ENCODE measurements at places on chromosomes 3 and 15.
A peak's percentile ranks its signal among the peaks of the same experiment; 100 is the strongest.

DNA sequence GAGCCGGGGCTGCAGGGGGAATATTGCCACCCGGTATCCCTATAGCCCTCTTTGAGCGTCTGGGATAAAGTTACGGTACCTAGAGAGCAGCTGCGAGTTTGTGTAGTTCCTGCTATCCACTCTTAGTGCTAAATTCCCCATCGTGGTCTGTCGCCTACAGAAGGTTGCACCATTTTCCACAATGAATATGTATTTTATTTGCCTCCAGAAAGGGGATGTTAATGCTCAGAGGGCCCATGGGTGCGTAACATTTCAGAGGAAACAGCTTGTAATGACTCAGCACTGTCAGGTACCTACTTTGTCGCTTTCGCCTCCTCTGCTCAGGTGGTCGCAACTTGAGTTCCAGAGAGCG lies 1.1 kb downstream of the SLCO3A1 start:
- DNase-seq: no peak

GRCh38 chr15:35545316-35545823 lies 595 bp downstream of the DPH6 start:
- DNase-seq: peak; percentile 4

DNA sequence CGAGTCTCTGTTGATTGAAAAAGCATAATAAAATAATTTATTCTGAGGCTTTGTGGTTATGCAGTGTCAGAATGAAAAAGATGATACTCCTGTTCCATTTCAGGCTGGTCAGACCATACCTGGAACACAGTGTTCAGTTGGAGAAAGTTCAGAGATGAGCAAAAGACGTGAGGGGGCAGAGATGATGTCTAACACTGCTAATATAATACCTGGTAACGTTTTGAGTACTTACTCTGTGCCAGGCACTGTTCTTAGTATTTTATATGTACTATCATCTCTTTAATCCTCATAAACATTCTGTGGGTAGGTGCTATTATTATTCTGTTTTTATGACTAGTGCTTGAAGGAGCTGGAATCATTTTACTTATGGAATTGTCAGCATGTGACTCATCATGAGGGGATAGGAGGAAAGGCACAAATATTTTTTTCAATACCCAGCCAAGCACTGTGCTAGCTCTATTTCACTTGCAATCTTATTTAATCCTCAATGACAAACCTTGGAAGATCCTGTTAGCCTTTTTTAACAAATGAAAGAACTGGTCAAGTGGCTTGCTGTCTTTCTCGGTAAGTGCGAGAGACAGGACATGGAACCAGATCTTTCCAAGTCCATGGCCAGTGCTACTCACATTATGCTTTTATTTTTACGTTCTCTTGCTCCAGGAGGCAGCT lies 31.8 kb downstream of the IQGAP1 start:
- no peak for DNase-seq

DNA sequence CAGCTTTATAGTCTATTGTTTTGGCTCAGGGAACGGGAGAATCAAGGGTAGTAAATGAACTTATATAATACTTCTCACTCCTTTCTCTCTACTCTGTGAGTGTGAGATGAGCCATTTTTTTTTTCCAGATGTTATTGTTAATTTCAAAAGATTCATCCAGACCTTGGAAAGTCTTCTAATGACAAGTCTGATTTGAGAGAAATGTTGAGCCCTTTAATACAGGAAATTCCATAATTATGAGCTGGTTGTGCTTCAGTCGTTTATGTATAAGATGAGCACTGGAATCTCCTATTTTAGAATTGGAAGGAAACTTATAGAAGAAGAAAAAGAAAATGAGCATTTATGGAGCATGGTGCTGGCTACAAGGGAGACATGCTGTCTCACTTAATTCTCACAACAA lies 92.0 kb downstream of the FBN1 start:
- DNase-seq: no peak

DNA sequence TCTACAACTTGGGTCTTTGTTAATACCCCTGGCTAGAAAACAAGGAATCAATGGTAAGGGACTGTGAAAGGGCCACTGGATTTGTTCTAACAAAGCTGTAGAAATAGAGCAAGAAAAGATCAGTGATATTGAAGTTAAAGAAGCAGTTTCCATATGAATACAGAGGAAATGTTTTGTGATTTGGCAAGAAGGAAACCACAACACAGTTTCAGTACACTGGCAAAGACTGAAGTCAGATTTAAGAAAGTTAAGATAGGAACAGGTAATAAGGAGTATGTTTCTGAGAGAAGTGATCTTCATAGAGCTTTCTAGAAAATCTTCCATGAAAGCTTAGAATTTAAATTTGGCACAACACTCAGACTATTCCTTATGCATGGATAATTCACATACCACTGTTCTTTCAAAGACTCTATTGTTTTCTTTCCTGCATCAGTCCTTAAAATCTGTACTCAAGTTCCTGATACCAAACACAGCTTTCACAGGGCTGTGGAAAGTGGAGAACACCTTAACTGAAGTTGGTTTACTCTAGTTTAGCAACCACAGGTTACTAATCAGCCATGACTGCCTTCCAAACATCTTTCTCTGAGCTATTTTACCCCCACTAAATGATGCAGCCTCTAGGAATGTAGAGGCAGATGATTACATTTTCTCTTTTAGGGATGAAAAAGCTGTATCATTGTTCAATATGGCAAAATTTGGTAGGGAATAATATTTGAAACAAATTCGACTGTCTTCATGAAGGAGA lies 32.4 kb upstream of the ALCAM start:
- no peak for DNase-seq

GRCh38 chr15:37253877-37254276 lies 153.5 kb upstream of the MEIS2 start:
- DNase-seq: no peak

GRCh38 chr3:46928282-46928681 lies 48.3 kb downstream of the CCDC12 start:
- no peak for DNase-seq

- no peak for DNase-seq
Observed at GRCh38 chr3:48285675-48286074, 44.8 kb downstream of the ZNF589 start.

DNA sequence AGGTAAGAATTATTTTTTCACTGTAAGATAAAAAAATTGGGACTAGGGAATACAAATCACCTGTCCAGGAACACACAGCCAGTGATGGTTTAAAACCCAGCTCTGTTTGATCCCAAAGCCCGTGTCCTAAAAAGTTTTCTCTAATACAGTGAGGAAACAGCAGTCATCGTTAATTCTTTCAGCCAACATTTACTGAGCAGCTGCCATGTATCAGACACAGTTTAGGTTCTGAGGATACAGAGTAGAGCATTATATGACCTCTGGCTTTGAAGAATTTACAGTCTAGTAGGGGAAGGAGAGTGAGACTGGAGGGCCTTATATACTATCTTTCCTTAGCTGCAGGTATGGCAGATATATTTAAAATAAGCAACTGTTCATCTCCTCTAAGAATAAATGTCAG lies 82.7 kb downstream of the KCNMB2 start:
- DNase-seq: no peak

DNA sequence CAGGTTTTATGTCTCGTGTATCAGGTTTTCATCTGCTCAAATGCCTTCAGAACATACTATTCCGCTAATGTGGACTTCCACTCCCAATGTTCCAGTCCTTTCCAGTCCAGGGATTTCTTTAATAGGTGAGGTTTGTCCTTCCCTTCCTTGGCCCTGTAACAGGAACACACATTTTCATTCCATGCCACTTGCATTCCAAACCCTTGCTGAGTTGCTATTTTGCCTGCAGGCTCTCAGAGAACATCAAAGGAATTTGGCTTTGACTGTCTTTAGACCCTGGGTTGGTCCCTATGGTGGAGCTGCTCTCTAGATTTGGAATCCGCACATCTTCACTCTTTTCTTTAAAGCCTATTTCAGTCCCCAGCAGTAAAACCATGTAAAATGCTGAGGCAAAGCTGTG lies 12.3 kb upstream of the ALCAM start:
- DNase-seq: no peak

- no peak for DNase-seq
Observed at GRCh38 chr3:63519426-63519825, 133.0 kb upstream of the SNTN start.

- DNase-seq: no peak
Observed at GRCh38 chr3:133377396-133377795, 22.5 kb upstream of the BFSP2 start.

- no peak for DNase-seq
Observed at GRCh38 chr15:67504796-67505195, 16.1 kb upstream of the C15orf61 start.

DNA sequence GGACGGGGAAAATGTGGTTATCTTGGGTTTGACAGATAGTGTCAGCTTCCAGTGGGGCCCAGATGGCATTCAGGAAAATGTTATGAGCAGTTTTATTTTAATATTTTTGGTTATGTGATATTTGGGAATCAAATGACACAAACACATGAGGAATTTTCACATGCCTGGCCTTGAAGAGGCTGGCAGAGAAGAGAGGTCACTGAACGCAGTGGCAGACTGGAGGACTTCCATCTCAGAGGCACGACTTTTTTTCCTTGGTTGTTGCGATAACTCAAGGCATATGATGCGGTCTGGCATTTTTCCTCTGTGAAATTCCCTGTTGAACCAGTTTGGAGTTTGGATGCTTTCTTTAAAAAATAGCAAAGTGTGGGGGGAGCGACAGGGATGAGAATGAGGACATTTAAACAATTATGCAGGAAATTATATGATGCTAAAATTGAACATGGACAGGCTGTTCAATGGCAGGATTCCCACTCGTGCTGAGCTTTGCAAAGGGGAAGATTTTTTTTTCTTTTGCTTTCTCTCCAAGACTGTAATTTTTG lies 36.9 kb upstream of the ARPP21 start:
- DNase-seq: no peak

DNA sequence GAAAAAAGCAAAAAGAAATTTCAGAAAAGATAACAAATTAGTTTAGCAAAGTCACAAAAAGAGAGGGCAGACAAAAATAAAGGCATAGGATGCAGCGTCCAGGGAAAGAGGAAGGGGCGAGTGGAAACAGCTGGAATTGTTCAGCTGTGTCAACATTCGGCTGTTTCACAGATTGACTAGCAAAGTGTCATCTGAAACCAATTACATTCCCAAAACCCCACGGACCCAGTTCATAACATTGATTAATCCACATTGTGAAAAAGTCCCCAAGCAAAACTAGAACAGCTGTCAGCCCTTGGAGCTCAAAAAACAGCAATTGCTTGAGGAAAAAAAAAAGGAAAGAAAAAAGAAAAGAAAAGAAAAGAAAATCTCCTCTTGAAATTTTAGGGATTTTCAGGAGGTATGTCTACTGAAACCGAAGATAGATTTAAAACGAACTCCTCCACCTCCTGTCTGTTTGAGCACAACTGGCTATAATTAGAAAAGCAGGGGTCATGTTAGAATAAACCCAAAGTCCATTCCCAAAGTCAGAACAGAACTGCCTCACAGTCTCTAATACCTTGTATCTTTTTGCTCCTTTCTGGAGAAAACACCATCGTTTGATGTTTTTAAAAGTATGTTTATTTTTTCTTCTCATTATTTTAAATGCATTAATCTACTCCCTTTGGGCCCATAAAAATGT lies 159.6 kb downstream of the RORA start:
- DNase-seq: no peak

- no peak for DNase-seq
Observed at GRCh38 chr3:58484722-58485069, 7.2 kb upstream of the KCTD6 start.

DNA sequence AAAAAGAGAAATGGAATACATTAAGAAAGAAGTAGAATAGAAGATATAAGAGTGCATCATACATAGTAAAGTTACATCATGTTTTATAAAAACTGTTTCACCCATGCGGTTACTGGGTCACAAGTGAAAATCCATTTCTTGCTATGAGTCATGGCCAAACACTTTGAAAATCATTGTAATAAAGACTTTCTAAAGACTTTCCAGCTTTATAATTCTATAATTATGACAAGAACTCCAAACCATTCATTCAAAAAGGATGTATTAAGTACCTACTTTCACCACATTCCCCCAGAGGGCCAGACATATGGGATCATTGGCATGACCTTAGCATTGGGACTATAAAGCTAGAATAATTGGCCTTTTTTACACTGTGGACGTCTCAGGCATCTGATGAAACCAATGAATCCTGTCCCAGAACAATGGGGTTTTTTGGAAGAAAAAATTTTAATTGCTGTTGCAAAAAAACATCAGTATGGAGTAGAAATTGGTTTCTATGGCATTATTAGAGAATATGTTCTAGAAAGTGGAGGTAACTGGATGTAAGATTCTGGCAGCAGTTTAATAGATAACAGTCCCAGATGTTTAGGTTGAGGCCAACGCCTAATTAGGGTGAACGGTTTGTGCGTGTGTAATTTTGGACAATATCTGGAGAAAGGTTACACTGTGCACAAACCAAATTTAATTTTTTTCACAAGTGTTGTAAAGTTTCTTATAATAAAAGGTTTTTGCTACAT lies 3.3 kb upstream of the SKIC8 start:
- no peak for DNase-seq

DNA sequence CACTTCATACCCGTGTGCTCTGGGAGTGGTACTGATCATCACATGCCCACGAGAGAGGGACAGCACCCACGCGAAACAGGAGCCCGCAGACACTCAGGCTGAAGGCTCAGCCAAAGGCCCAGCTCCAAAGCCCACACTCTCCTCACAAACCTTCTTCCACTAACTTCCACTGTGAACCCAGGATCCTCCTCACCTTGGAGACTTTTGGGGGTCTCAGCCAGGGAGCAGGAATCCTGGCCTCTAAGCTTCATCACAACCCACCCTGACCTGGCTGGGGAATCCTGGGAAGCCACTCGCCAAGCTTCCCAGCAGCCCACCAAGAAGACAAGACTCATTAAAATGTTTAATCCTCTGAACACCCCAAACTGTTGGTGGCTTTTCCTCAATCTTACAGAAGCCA lies 421.2 kb downstream of the OCA2 start:
- DNase-seq: no peak

GRCh38 chr15:94858011-94858410 lies 626.6 kb downstream of the MCTP2 start:
- DNase-seq: no peak

DNA sequence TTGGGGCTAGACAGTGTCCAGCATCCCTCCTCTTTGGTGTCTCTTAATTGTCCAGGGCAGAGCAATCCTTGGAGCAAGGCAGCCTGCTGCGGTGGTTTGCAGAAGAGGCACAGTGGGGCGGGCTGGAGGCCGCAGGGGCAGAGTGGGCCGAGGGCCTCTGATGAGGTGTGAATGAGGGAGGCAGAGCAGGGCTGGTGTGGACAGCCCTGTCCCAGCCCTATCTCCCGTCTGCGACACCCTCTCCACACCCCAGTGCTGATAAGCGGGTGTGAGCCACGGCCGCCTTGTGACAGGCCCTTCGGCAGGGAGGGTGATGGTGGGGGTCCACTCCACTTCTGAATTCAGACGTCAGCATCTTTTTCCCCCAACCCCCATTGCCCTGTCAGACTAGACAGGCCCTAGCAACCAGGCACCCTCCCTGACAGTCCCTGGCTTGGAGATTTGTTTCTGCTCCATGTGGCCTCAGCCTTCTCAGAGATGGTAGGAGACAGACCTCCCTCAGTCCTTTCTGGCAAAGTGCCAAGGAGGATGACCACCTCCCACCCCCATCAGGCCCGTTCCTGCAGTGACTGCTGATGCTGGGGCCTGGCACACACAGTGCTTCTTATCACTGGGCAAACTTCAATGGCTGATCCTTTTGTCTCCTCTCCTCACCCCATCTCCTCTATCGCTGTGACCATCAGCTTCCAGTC lies 37.3 kb downstream of the EXOG start:
- no peak for DNase-seq
